ENCODE measurements at places on chromosomes 2 and 18. TPM values are rescaled to one million over a fixed set of nuclear protein-coding genes. Genes with fewer than 3 reads are reported as not detected.

Gene AQP4
- polyA plus RNA-seq = not detected

DNA sequence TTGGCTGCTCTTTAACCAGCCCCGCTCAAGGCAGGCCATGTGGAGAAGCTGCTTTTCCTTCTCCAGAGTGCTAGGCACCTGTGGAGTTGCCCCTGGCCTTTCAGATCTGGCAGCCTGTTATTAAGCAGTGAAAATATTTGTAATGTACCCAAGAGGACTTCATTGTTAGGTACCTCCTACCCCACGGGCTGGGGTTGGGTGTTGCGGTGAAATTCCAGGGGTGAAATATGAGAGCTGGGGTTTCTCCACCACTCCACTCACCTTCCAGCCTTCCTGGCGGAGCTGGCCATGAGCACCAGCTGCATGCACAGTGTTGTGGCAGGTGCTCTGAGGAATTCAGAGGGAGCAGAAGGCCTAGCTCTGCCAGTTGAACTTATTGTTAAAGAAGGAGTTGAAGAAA, 39.1 kb downstream of the NTSR2 start:
- DNase-seq = no peak

- DNase-seq = no peak
These were observed 18.1 kb upstream of the RANBP2 start for GRCh38 chr2:108701208-108701607.

Gene HOXD3
- not detected for polyA plus RNA-seq

DNA sequence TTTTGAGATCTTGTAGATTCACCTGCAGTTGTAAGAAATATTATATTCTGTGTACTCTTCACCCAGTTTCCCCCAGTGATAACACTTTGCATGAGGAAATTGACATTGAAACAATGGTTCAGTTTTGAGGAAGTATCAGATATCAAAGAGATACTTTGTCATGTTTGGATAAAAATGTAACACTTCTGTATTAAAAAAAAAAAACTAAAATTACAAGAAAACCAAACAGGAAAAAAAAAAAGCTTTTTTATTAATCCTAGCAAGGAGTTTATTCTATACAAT, 204.0 kb downstream of the ARL4C start:
- no peak for DNase-seq

- no peak for DNase-seq
These were observed at the start of gene TYMS for GRCh38 chr18:657311-658000. Gene TYMS, plus strand, starts transcription at chr18:657653. Its CDS starts 90 bp downstream, at chr18:657743.

- no peak for DNase-seq
These were observed 214.8 kb upstream of the TFPI start for GRCh38 chr2:187768995-187769394.

Gene TRIM54
- 0.05 TPM for polyA plus RNA-seq

- DNase-seq = no peak
These were observed 29.0 kb downstream of the TNFRSF11A start for GRCh38 chr18:62354151-62354550.

GRCh38 chr2:216221811-216222210, 112.7 kb downstream of the XRCC5 start:
- DNase-seq = no peak

Gene SIX3
- polyA plus RNA-seq = not detected

DNA sequence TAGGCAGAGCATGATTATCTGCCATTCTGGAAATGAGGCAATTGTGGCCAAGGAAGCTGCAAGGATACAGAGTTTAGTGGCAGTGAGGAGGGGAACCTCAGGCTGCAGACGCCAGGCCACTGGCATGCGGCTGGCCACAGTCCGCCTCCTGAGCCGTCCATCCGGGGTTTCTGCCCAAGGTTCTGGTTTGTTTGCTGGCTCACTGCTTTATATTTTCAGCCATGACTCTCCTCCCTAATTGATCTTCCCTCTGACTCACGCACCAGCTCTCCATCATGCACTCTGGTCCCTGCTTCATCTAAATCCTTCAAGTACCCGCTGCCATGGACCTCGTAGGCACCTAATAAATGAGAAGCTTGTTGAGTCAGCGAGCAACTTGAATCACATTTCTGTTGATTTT, 107.8 kb upstream of the REV1 start:
- no peak for DNase-seq

Measured in AG04450 (cell line).